ENCODE measurements at places on chromosomes 12 and 14.

GRCh38 chr12:69872804-69873203, 47.8 kb downstream of the MYRFL start:
- peak; percentile 33 for DNase-seq

DNA sequence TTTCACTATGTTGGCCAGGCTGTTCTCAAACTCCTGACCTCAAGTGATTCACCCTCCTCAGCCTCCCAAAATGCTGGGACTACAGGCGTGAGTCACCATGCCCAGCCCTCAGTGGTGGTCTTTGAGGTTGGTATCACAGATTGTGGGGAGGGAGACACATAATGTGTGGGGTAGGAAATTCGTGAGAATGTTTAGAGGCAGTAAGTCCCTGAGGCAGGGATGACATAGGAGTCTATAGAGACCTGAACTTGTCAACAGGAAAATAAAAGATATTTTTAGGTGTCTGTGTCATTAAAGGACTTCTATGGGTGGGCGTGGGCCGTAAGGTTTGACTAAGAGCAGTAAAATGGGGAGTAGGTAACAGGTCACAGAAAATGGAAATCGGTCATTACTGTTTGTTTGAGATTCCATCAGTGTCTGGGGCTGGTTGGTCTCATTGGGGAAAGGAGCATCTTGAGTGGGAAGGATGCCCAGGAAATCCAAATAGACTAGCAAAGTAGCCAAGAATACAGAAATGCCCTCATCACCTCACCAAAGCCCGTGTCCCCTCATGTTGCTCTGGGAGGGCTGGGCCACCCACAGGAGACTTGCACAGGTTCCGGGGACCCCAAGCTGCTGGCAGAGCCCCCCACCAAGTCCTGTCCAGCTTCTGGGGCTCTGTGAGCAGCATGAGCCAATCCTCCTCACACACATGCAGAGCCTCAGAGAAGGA, 63.6 kb upstream of the BCL2L14 start:
- DNase-seq, result no peak

DNA sequence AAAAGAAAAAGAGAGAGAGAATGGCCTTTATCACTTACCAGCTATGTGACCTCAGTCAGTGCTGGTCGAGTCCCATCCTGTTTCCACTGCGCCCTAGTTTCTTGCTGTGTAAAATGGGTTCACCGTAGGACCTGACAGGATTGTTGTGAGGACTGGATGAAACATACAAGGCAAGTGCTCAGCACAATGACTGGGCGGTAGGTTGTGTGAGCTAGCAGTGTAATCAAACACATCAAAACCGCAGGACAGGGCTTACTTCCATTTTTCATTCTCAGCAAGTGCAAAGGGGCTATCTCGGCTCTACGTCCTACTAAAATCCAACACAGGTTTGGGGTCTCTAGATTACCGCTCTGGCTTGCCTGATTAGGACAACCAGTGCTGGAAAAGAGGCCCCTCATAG, 36.4 kb upstream of the ATXN2 start:
- peak; percentile 29 for DNase-seq

DNA sequence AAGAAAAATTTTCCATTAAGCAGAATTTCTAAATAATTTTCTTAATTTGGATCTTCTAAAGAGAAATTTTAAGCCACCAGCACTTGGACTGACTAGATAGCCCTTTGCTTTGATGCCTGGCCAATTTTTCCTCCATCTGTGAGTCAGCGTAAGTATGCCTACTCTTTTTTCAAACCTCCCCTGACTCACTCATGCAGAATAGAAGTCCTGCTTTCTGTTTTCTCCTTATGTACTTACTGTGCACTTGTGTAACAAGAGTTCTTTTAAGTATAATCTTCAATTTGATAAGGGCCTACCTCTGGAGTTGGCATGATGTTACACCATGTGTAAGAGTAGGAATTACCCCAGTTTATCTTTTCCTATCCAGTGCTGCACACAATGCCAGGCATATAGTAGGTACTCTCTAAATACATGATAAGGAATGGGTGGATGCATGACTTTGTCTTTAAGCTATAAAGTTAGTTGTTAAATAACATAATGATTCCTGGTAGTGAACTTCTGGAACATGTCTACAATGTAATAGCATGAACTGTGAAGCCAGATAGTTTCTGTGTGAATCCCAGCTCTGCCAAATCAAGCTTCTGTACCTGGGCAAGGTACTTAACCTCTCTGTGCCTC, 329.6 kb downstream of the TMTC2 start:
- peak; percentile 81 for DNase-seq

- DNase-seq, result no peak
Measured at GRCh38 chr12:51059086-51059485, 11.0 kb downstream of the LETMD1 start.

DNA sequence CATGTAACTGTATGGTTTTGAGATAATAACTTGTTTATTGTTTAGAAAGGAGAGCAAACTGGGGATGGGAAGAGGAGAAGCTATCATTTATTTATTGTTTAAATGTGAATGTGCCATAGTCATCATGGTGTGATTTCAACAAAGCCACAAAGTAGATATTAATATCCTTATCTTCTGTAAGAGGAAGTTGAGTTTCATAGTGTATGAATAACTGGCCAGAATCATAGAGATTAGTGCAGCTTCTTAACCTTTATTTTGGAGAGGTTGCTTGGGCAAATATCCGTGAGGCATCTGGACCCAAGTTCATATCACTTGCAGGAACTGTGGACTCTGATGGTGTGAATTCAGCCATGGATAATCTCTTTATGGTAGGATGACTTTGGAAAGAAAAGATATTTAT, 26.8 kb upstream of the LYZ start:
- DNase-seq, result no peak

GRCh38 chr14:34536951-34537676, 2.4 kb downstream of the EAPP start:
- DNase-seq, result peak; percentile 63

DNA sequence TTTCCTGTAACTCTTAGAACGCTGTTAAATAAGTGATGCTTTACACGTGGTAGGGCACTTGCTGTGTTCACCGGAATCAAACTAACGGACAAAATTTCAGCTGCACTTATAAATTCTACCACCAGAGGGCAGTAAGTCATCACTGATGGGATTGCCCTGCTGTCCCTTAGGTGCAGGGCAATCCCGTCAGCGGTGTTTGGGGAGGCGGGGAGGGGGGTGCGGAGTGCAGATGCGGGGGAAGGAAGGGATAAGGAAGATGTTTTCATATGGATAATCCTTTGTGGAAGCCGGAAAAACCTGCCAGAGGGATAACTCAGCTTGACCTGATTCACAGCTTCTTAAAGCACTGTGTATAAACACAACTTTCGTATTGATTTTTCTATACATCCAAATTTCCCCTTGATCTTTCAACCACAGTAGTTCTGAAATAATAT, 21.7 kb upstream of the SLC10A1 start:
- peak; percentile 75 for DNase-seq

All from cardiac fibroblast (primary cell).